Prostate gland (tissue), 2 donors: ENCODE measurements at places on chromosomes 3 and 15. TPM values are rescaled to one million over a fixed set of nuclear protein-coding genes. Genes with fewer than 3 reads are reported as not detected.

Gene CORO2B
- 0.50 TPM for total RNA-seq

DNA sequence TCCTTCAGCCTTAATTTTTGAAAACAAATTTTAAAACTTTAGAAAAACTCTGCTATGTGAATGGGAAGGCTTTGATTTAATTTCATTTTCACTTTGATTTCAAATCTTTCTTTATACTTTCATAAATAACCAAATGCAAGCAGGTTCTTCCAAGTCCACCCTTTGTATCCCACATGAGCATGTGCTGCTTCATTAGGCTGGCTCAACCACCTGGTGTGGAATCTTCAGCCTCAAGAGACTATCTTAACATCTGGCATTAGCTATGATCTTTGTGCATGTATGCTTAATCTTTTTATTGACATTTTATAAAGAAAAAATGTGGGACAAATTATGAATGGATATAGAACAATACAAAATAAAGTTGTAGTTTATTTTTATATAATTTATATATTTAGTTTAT, 81.8 kb upstream of the MLF1 start:
- no peaks in the 10 kb centered on the region for H3K27me3 ChIP-seq
- no peaks in the 10 kb centered on the region for H3K4me1 ChIP-seq
- DNase-seq = no peak

- H3K4me3 ChIP-seq = no peak overlapping the region
- H3K27me3 ChIP-seq = no peaks in the 10 kb centered on the region
- H3K36me3 ChIP-seq = no peaks in the 10 kb centered on the region
- no peaks in the 10 kb centered on the region for H3K4me1 ChIP-seq
- no peak overlapping the region for H3K27ac ChIP-seq
- DNase-seq = no peak
Observed at GRCh38 chr15:50009634-50010033, 109.4 kb downstream of the ATP8B4 start.

Gene C3orf22
- total RNA-seq = not detected

DNA sequence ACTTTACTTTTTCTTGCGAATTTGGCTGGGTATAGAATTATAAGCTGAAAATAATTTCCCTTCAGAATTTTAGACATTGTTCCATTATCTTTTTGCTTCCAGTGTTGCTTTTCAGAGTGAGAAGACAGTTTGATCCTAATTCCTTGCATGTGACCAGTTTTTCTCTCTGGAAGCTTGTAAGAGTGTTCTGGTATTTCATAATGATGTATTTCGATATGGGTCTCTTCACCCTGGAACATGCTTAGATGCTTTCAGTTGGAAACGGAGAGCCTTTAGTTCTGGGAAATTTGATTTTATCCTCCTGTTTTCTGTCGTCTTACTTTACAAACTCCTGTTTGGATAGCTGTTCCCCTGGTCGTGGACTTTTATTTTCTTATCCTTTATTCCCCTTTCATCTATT, 13.9 kb downstream of the ALPK3 start:
- no peak overlapping the region for H3K4me3 ChIP-seq
- DNase-seq = no peak
- no peak overlapping the region for H3K27ac ChIP-seq
- H3K36me3 ChIP-seq = no peaks in the 10 kb centered on the region
- H3K27me3 ChIP-seq = no peaks in the 10 kb centered on the region

GRCh38 chr3:128487813-128488635, 5.0 kb downstream of the GATA2 start:
- H3K4me1 ChIP-seq = no peaks in the 10 kb centered on the region
- peak; percentile 96 for DNase-seq
- H3K4me3 ChIP-seq = peak overlapping the region; percentile 93
- peak overlapping the region; percentile 99 for H3K27ac ChIP-seq
- no peaks in the 10 kb centered on the region for H3K27me3 ChIP-seq

Gene IL5RA
- 7.6 TPM for total RNA-seq

DNA sequence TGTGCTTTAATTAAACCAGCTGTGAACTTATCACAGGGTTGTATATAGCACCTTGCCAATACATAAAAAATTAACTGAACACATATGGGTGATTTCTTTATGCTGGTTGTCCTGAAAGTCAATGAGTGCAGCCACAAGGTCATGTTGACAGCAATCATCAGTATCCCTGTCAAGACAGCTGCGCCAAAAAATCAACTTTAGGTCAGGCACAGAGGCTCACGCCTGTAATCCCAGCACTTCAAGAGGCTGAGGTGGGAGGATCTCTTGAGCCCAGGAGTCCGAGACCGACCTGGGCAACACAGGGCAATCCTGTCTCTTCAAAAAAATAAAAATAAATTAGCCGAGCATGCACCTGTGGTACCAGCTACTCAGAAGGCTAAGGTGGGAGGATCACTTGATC, 707.3 kb downstream of the SI start:
- DNase-seq = no peak
- H3K36me3 ChIP-seq = no peaks in the 10 kb centered on the region
- no peak overlapping the region for H3K27ac ChIP-seq
- H3K4me1 ChIP-seq = no peaks in the 10 kb centered on the region
- no peak overlapping the region for H3K4me3 ChIP-seq
- H3K27me3 ChIP-seq = no peaks in the 10 kb centered on the region

DNA sequence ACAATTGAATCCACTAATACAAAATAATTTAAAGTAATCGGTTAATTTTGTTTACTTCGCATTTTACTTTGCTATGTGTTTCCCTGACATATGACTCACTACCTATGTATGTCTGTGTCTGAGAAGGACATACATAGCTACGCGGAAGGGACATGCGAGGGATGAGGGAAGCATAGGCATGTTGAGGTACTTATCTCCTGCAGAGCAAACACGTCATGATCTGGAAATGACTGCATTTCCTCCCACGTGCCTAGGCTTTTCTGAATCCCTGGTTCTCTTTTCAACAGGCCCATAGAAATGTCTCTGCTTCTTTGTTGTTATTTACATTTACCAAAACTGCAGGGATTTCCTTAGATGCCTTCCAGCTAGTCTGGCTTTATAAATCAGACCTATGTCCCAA, 27.5 kb downstream of the ALCAM start:
- H3K27ac ChIP-seq = no peak overlapping the region
- no peak overlapping the region for H3K4me3 ChIP-seq
- H3K36me3 ChIP-seq = no peaks in the 10 kb centered on the region
- no peaks in the 10 kb centered on the region for H3K4me1 ChIP-seq
- no peak for DNase-seq

- no peak for DNase-seq
- H3K27me3 ChIP-seq = no peaks in the 10 kb centered on the region
- H3K4me1 ChIP-seq = no peaks in the 10 kb centered on the region
- no peak overlapping the region for H3K27ac ChIP-seq
- H3K4me3 ChIP-seq = no peak overlapping the region
- H3K36me3 ChIP-seq = no peaks in the 10 kb centered on the region
Observed at GRCh38 chr3:187900993-187901755, 155.9 kb upstream of the BCL6 start.

DNA sequence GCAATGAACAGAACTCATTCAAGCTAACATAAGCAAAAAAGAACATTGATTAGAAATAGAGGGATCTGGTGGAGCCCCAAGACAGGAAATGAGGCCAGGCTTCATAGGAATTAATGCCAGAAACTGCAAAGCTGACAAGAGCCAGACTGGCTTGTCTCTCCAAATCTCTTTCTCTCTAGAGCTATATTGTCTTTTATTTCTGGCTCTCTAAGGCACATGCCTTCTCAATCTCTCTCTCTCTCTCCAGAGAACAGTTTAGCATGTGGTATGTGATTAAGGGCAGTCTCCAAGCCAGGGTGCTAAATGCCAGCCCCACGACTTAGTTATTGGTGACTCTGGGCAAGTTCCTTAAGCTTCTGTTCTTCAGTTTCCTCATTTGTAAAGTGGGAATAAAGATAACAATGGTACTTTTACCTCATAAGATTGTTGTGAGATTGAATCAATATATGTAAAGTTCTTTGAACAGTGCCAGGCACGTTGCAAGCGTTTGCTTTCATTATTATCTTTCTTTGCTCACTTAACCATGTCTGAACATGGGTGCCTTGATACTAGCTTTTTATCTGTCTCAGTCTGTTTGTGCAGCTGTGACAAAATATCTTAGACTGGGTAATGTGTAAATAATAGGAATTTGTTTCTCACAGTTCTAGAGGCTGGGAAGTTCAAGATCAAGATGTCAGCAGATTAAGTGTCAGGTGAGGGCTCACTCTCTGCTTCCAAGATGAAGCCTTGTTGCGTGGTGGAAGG, 123.2 kb downstream of the BDH1 start:
- H3K27ac ChIP-seq = no peak overlapping the region
- H3K27me3 ChIP-seq = no peaks in the 10 kb centered on the region
- H3K36me3 ChIP-seq = no peaks in the 10 kb centered on the region
- DNase-seq = no peak

Gene FGD5
- 15.8 TPM for total RNA-seq

- H3K4me1 ChIP-seq = no peaks in the 10 kb centered on the region
- DNase-seq = no peak
Observed at GRCh38 chr15:100623301-100623700, 20.9 kb downstream of the ASB7 start.

DNA sequence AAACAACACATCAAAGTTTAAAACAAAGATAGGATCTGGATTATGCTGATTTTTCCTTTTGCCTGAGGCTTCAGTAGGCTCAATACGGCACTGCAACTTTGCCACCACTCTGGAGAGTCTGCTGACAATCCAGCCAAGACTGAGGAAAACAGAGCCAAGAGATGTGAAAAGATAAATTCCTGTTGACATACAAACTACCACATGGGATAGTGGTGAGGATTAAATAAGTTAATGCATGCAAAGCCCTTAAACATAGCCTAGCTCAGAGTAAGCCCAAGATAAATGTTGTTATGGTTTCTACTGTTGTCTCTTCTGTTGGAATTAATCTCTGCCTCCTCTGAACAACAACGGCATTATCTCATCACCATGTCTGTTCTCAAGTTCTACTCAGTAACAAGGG, 245.9 kb upstream of the LMCD1 start:
- no peak overlapping the region for H3K27ac ChIP-seq
- no peak overlapping the region for H3K4me3 ChIP-seq
- H3K4me1 ChIP-seq = no peaks in the 10 kb centered on the region

GRCh38 chr3:64336488-64336887, 111.2 kb upstream of the PRICKLE2 start:
- no peak overlapping the region for H3K27ac ChIP-seq
- no peaks in the 10 kb centered on the region for H3K4me1 ChIP-seq
- DNase-seq = no peak
- no peaks in the 10 kb centered on the region for H3K27me3 ChIP-seq
- no peaks in the 10 kb centered on the region for H3K36me3 ChIP-seq
- H3K4me3 ChIP-seq = no peak overlapping the region

DNA sequence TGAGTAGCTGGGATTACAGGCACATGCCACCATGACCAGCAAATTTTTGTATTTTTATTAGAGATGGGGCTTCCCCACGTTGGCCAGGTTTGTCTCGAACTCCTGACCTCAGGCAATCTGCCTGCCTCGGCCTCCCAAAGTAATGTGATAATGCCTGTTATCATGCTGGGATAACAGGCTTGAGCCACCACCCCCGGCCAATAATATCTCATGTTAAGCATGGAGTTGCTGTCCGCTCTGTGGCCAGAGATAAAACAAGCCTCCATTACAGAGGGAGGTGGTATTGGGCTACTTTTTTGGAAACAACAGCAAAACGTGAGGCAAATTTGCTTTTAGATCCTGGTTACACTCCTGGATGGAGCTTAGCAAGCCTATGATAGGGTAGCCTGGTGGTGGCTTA, 32.9 kb upstream of the ALG1L2 start:
- no peak overlapping the region for H3K27ac ChIP-seq
- no peaks in the 10 kb centered on the region for H3K4me1 ChIP-seq
- H3K36me3 ChIP-seq = no peaks in the 10 kb centered on the region
- no peak overlapping the region for H3K4me3 ChIP-seq
- no peak for DNase-seq
